Osteoblast (primary cell): ENCODE measurements at places on chromosomes 3 and 15. TPM values are rescaled to one million over a fixed set of nuclear protein-coding genes. Genes with fewer than 3 reads are reported as not detected.

ACOX2 gene
- 28.6 and 29.8 TPM in 2 replicates for total RNA-seq

IRAK2 gene
- 3.2 and 4.0 TPM in 2 replicates for total RNA-seq

CPLX3 gene
- not detected in 2 replicates for total RNA-seq

CA12 gene
- total RNA-seq = 107 and 114 TPM in 2 replicates

NR1I2 gene
- total RNA-seq = 0.36 TPM in 1 of 2 replicates, not detected in the other

HRH1 gene
- 9.8 and 12.4 TPM in 2 replicates for total RNA-seq

PLAAT1 gene
- under 0.01 TPM in 1 of 2 replicates, not detected in the other for total RNA-seq

PLA2G4D gene
- total RNA-seq = not detected in 2 replicates

SAMMSON gene
- total RNA-seq = not detected in 2 replicates

IL17RE gene
- total RNA-seq = 0.29 and 0.72 TPM in 2 replicates

CLDN16 gene
- under 0.01 TPM in 1 of 2 replicates, not detected in the other for total RNA-seq

AGBL1 gene
- not detected in 2 replicates for total RNA-seq

MORC1 gene
- total RNA-seq = not detected in 2 replicates

ACAN gene
- 4.7 and 12.7 TPM in 2 replicates for total RNA-seq

SV2B gene
- total RNA-seq = under 0.01 TPM in 1 of 2 replicates, not detected in the other

- no peak for DNase-seq
These were observed 203.6 kb upstream of the NR2F2 start for GRCh38 chr15:96126859-96127258.

- no peak for DNase-seq
These were observed 87.3 kb upstream of the PROK2 start for GRCh38 chr3:71872256-71872655.

- DNase-seq = no peak
These were observed 92.1 kb downstream of the MEIS2 start for GRCh38 chr15:37008205-37008604.

DNA sequence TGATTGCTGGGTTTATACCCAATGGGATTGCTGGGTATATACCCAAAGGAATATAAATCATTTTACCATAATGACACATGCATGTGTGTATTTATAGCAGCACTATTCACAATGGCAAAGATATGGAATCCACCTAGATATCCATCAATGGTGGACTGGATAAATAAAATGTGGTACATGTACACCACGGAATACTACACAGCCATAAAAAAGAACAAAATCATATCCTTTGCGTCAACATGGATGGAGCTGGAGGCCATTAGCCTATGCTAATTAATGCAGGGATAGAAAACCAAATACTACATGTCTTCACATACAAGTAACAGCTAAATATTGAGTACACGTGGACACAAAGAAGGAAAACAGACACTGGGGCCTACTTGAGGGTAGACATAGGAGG, 22.6 kb downstream of the MNS1 start:
- DNase-seq = no peak

DNA sequence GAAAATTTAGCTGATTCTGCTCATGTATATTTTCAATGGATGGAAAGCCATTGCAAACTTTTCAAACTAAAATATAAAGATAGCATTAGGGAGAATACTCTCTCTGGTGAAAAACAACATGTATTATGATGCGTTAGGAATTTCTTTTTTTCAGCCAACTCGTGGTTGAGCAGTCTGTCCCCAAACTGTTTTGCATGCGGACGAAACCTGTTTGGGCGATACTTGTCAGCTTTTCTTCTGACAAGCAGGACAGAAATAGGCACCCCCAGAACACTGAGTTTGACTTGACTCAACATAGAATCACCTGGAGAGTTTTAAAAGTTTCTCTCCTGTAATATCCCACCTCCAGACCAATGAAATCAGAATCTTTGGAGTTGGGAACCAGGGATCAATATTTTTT, 417.5 kb upstream of the TPRG1 start:
- no peak for DNase-seq

DNA sequence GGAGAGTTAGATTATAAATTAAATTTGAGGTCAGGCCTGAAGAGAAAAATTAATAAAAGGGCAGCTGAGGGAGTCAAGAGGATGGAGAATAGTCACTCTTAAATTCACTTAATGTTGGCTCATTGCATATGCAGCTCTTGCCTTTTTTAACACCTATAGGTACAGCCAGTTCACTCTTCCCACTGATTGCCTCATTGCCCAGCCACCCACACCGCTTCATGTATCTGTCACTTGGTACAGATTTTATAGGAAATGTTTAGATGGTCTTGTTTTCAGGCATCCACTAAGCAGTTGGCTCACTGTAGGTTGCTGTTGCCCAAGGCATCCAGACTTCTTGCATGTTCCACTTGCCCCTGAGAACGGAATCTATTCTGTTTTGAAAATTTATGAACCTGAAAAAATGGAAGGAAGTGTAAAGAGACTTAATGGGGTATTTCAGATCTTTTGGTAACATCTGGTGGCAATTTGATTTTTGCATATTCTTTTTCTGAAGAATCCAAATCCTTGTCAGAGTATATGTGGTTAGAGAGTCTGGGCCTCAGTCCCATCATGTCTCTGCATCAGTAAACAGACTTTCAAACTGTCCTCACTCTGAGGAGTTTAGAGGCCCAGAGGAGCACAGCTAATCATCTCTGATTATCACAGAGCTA, 151.9 kb downstream of the RBPMS2 start:
- no peak for DNase-seq

GRCh38 chr3:38724392-38724736, 74.9 kb upstream of the SCN5A start:
- DNase-seq = no peak

DNA sequence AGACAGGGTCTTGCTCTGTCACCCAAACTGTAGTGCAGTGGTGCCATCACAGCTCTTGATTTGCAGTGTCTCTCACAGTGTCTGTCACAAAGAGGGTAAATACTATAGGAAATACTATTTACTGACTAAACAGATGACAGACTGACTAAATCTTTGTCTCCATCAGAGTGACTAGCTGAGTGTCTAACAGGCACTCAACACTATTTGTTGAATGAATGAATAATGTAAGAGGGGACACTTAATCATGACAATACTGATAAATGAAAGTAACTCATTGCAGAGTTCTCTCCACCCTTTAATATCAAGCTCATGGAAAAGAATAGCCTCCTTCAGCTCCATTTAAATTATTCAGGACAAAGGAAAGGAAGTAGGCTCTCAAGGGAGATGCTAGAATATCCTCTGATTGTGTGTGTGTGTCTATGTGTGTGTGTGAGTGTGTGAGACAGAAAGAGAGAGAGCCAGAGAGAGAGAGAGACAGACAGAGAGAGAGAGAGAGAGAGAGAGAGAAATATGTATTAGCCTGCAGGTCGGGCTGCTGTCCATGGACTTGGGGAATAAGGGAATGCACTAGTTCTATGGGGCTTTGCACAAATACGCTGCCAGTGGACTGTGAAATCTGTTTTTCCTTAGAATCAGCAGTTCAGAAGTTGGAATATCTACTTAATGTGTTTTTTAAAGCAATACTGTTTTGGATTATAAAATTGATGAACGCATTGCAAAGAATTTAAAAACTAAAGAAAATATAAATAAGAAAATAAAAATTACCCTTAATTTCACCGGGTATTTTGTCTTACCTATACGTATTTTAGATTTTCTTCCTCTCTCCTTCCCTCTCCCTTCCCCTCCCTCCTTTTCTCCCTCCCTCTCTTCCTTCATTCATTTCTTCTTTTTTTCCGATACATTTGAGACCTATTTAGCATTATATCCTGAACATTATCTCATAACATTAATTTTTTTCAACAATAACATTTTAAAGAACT, 132.9 kb upstream of the LRIG1 start:
- DNase-seq = no peak

GRCh38 chr3:141272906-141273662, 41.5 kb downstream of the PXYLP1 start:
- no peak for DNase-seq

- DNase-seq = no peak
These were observed 133.4 kb upstream of the BHLHE40 start for GRCh38 chr3:4845882-4846281.

DNA sequence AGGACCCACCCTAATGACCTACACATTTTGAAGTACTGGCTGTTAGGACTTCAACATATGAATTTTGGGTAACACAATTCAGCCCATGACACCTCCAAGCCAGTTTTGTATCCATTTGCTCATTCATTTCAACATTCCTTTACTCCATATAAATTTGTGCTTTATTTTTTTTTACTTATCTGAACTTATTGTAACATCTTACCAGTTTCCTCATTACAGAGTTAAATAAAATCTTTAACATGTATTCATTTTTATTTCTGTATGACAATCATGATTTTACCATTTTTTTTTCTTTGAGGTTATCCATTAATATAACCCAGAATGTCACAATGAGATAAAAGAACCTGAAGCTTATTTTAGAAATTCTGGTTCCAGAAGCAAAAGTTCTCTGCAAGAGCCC, 48.0 kb upstream of the ATP1B3 start:
- DNase-seq = no peak

GRCh38 chr3:6734395-6734746, 126.5 kb upstream of the GRM7 start:
- no peak for DNase-seq

GRCh38 chr3:171200052-171200749, 173.7 kb upstream of the SLC2A2 start:
- DNase-seq = no peak

DNA sequence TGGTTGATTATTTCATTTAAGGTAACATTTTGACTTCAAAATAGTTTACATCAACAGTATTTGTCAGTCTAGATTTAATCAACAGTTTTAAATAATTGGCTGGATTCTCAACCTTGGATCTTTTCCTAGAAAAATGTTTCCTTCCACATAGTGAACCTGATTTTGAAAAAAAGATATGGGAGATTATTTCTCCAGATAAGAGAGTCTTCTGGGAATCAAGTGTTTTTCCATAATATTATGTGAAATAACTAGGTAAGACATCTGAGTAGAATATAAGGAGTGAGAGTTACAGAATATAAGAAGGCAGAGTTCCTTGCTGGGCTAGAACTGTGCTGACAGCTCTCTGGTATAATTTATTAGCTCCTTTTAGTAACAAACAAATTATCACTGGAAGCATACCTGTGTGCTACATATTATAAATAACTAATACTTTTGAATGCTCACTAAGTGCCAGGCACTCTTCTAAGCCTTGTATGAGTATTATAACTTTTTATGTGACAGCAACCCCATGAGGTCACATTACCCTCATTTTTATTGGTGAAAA, 18.8 kb upstream of the TNFSF10 start:
- no peak for DNase-seq

- no peak for DNase-seq
These were observed 22.2 kb upstream of the CLEC3B start for GRCh38 chr3:45003859-45004258.

DNA sequence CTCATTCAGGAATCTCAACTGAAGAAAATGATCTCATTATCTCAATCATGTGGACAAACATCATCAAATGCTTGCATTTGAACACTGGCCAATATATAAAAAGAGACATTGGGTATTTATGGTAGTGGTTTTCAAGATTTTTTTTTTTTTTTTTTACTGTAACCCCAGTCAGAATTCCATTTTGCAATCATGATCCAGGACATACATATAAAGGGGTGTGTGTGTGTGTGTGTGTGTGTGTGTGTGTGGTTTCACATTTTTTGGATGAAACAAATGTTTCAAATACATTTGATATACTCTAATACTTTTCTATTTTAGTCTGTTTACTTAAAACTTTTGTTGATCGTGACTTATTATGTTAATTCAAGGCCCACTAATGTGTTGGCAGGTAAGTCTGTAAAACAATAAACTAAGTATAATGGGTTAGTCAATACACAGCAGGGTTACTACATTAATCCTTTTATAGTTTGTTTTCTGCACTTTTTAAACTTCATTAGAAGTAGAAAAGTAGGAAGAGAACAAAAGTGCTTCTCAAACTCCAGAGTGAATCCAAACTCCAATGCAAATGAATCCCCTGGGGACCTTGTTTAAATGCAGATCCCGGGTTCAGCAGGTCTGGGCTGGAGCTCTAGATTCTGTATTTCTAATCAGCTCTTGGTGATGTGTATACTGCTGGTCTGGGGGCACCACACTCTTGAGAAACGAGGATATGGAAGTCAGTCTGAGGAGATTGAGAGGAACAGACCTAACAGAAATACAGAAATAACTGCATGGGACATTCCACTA, 17.6 kb downstream of the THRB start:
- no peak for DNase-seq

- no peak for DNase-seq
These were observed 41.9 kb downstream of the ZNF621 start for GRCh38 chr3:40566694-40567093.

GRCh38 chr15:56320861-56321260, 44.4 kb upstream of the TEX9 start:
- no peak for DNase-seq

DNA sequence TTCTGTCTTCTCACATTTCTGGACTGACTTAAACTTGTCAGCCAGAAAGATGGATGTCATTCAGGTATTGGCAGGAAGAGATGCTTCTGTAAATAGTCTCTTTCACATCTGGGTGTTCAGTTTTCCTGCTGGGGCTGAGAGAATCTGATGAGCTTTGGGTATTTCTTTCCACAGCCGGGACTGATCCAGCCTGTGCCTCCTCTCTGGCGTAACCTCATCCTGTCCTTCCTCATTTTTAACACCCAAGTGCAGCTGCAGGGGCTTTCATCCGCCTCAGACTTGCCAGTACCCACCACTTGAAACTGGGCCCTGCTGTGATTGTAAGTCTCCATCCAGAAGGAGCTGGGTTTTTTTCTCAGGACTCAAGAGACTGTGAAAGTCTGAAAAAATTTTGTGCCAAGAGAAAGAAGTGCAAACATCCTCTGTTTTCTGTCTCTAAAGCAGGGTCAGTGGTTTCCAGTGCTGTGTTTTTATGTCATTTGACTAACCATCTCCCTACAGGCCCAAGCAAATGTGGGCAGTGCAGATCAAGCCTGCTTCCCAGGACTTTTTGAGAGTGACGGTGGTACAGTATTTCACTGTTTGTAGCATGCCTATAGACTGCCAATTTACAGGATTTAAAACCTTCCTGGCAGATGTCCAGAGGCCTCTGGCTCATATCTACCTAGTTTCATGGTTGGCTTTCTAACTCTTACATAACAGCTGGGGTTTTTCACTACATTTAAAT, 342.7 kb downstream of the PTPRG start:
- DNase-seq = peak; percentile 56

GRCh38 chr3:132180337-132180791, 136.8 kb upstream of the ACP3 start:
- DNase-seq = peak; percentile 59

GRCh38 chr15:25378501-25378901, 60.3 kb downstream of the UBE3A start:
- DNase-seq = no peak

DNA sequence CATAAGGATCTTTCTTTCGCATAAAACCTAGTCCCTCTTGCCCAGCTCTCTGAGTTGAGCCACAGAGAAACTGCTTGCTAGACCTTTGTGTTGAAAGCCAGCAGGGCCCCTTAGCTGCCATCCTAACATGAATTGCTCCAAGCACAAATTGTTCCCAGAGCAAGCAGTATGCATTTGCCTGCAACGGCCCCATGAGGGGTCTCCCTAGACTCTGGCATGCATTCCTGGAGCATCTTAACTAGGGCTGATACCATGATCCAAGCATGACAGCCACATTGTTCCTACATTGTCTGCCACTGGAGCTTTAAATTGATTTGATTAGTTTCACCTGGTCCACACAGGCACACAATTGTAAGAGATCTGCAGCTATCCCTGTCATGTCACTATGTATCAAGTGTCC, 428.1 kb downstream of the TAFA4 start:
- no peak for DNase-seq

- DNase-seq = peak; percentile 76
These were observed 16.5 kb upstream of the CYP11A1 start for GRCh38 chr15:74383695-74384565.
